Muscle of back (tissue), 13 donors: ENCODE measurements at places on chromosomes 11 and 22. TPM values are rescaled to one million over a fixed set of nuclear protein-coding genes. Genes with fewer than 3 reads are reported as not detected.

DNA sequence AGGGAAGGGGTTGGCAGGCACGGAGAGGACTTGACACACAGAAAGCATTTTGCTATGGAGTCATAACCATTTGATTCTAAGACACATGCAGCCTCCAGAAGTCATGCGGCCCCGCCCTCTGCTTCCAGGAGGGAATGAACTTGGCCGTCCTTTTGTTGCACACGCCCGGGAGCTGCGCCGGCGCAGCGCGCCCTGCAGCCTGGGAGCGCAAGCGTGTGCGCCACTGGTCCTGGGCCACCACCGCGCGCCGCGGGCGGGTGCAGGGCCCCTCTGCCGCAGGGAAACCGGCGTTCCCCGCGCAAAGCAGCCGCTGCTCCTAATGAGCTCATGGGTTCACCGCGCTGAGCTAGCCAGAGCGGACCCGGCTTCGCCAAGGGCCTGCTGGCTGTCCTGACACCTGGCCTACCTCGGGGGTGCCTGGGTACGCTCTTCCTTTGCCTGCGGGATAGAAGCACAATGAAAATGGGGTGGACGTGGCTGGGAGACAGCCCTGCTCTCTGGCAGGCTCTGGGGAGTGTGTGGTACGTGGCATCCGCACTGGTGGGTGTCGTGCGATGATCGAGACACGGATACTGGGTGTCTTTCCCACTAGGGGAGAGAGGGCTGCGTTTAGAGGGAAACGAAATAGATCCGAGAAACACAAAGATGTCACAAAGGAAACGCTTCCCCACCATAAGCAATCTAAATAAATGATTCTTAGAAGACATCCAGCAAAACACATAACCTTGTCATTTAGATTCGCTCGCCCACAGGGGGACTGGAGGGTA, 669 bp downstream of the MICAL3 start:
- peak; percentile 80 for DNase-seq

- DNase-seq = peak; percentile 67
Measured at GRCh38 chr22:44211946-44212930, 31.5 kb downstream of the PARVG start.

DNA sequence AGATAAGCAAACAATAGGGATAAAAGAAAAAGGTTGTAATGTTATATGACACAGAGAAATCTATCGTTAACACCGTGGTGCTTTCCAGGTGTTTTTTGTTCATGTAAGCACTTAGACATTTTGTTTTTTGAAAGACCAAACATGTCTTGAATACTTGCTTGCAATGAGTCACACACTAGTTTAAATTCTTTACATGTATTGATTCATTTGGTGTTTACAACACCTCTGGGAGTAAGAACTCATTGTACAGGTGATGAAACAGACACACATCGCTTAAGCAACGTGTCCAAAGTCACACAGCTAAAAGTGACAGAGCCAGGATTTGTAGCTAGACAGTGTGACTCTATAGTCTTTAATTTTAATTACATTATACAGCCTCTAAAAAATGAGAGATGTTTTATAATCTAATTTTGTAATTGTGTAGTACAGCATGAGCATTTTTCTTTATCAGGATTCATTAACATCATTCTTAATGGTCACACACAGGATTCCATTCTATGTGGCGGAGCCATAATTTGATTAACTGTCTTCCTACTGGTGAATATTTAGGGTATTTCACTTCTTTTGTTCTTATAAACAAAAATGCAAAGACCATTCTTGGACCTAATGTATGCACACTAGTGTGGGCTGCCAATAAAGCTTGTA, 148.8 kb downstream of the DBX1 start:
- DNase-seq = no peak

GRCh38 chr11:32115446-32115845, 24.6 kb downstream of the RCN1 start:
- DNase-seq = no peak

DNA sequence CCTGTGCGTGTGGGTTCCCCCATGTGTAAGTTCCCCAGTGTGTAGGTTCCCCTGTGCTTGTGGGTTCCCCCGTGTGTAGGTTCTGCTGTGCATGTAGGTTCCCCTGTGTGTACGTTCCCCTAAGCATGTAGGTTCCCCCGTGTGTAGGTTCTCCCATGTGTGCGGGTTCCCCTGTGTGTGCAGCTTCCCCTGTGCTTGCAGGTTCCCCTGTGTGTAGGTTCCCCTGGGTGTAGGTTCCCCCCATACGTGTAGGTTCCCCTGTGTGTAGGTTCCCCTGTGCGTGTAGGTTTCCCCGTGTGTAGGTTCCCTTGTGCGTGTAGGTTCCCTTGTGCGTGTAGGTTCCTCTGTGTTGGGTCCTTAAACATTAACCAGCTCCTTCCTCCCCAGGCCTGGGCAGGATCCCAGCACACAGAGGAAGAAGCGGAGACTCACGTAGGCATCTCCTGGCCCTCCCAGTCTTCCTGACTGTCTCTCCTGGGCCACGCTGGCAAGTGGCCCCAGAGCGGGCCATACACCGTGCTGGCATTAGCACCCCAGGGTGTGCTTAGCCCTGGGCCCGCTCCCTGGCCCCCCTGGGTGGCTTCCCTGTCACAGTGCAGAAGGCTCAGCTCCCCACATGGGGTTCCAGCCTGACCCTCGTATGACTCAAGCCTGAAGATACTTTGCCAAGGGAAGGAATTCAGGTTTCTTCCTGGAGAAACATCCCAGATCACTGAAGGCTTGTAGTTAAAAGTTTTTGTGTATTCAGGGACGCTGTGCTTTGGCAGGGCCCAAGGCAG, 2.8 kb upstream of the GRAMD4 start:
- DNase-seq = no peak

CARNS1 gene
- 41.8 TPM for polyA plus RNA-seq
